ENCODE measurements at places on chromosomes 12 and 14.

DNA sequence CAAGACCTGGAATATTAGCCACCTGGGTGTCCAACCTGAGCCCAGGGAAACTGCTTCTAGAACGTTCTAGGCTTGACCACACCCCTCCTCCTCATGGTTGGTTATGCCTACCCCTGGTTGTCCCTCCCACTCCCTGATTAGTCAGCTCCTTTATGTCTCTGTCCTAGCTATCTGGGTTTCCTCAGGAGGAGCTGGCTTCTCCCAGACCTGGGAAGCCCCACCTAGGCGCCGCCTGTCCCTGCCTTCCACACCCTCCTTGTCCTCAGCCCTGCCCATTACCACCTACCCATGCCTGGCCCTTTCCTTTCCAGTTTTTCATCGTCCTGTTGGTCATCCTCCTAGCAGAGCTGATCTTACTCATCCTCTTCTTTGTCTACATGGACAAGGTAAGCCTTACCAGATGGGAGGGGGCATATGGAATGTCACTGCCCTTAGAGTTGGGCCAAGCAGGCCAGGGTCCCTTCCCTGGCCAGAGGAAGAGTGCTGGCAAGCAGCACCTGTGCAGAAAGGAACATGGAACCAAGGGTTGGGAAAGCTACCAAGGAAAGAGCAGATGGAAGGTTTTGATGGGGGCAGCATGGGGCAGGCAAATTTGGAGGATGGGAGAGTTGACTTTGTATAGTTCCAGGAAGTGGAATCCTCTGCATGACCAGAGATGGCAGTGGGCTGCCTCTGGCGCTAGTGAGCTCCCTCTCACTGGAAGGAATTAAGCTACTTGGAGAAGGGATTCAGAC, 201.7 kb downstream of the TSPAN9 start:
- no peak for DNase-seq

- no peak for DNase-seq
Observed at GRCh38 chr14:97267509-97267908, 470.3 kb downstream of the VRK1 start.

GRCh38 chr12:51970904-51971646, 19.6 kb downstream of the ACVR1B start:
- no peak for DNase-seq

DNA sequence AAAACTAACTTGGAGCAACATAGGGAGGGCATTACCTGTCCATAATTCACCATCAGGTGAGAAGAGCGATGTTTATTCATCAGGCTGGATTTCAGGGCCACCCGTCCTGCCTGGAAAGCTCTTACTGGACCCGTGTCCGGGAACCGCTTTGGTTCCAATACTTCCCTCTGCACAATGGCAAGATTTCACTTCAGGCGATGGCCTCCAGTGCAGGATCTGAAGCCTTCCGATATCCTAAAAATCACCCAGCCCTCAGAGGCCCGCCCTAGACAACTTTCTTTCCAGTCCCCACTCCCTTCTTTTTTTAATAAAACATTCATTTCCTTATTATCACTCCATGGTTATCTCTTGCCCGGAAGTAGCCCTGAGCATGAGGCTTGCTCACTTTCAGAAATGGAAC, 92.5 kb downstream of the BCL11B start:
- DNase-seq = no peak

- DNase-seq = no peak
Observed at GRCh38 chr12:132866251-132866828, 21.1 kb downstream of the CHFR start.

DNA sequence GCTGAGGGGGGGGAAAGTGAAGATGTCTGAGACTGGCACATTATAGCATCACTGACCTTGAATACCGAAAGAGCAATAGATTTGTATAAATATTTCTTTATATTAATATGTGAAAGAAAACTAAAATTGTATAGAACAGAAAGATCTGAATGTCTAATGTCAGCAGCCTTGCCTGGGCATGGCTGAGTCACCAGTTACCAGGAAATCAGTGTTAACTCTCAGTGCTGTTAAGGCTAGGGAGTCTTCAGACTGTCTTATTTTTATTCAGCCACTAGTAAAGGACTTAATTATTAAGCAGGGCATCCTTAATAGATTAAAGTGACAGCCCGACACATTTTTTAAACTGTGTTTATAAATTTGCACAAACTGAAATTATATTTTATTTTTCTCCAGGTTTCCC, 122.9 kb upstream of the AEBP2 start:
- no peak for DNase-seq

DNA sequence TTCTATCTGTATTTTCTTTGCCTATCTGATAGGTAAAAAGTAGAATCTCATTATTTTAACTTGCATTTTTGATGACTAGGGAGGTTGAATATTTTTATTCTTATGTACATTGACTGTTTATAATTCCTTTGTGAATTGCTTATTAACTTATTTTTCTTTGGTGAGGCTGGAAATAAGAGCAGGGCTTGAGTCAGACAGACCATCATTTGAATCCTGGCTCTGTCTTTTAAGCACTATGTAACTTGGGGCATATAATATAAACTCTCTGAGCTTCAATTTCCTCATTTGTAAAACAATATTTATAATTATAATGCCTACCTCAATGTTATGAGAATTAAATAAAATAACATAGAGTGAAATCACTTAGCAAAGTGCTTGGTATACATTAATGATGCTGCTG, 108.9 kb downstream of the MSRB3 start:
- no peak for DNase-seq

- no peak for DNase-seq
Observed at GRCh38 chr12:126397071-126397581, 1331.9 kb downstream of the AACS start.

DNA sequence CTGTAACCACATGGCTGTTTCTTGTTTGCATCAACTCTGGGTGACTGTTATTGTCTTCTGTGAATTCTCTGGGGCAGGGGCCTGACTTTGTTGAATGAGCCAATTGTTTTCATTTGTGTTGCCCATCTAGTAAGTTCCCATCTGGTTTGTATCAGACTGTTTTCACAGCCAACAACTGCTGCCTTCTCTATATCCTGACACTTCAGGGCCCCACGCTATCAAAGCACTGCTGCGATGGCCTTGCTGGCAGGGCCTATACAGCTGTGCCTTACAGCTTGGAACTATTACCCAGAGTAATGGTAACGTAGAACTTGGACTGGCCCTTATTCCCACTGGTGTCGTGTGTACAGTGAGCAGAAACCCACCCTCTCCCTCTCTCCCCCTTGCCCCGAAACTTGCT, 104.3 kb upstream of the DACT1 start:
- no peak for DNase-seq

- DNase-seq = no peak
Observed at GRCh38 chr14:52907949-52908348, 42.9 kb downstream of the FERMT2 start.

DNA sequence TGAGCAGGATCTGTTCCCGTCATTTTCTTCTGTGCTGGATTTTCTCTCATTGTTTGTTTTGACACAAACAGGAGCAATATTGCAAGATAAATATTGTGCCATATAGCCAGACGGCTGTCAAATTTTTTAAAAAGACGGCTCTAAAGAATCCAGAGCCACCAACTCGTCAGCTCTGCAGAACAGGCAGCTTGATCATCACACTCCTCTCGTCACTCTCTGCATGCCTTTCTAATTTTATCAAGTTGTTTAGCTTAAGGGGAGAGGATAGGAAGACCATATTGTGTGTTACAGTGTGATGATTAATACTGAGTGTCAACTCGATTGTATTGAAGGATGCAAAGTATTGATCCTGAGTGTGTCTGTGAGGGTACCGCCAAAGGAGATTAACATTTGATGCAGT, 562.8 kb downstream of the GALC start:
- no peak for DNase-seq

GRCh38 chr12:54225666-54226065, 36.9 kb upstream of the SMUG1 start:
- no peak for DNase-seq

- DNase-seq = no peak
Observed at GRCh38 chr14:88879022-88879421, 54.6 kb downstream of the TTC8 start.

- DNase-seq = no peak
Observed at GRCh38 chr14:72961579-72962335, 35.5 kb downstream of the DCAF4 start.

DNA sequence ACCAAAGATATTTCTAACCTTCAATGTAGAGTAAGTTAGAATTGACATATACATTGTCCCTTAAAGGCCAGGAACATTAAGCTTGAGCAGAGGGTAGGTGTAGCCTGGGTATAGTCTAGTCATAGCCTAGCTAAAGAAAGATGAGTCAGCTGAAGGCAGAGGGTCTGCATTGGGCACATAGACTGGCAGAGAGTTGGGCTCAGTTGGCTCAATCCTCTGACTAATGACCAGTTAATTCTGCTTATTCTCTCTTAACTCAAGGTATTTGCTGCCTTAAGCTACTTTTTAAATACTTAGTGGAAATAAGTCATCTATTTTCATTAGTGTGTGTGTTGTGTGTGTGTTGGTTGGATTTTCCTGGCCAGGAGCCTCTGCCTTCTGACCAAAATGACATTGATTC, 467.1 kb downstream of the RAD51B start:
- DNase-seq = no peak

DNA sequence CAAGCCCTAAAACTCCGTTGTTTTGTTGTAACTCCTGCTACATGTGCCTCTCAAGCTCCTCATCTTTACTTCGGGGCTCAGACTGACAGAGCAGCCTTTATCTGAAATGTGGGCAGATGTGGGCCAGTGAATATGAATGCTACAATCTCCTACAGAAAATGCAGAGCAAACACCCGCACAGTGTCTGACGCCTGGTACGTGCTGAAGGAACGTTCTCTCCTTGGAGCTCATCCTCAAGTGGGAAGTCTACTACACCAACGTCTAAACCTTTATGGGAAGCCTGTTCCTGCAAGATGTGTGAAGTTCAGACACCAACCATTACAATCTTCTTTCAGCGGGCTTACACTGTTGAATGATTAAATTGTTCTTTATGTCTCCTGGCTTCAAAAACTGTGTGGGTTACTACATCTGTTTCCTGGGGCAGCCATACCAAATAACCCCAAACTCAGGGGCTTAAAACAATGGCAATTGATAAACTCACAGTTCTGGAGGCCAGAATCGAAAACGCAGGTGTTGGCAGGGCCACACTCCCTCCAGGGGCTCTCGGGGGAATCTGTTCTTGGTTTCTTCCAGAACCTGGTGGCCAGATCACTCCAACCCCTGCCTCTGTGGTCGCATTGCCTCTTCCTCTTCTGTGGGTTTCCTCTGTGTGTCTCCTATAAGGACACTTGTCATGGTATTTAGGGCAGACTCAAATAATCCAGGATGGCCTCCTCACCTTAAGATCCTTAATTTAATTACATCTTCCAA, 179.7 kb upstream of the PLXNC1 start:
- no peak for DNase-seq

GRCh38 chr12:53345486-53346188, 9.5 kb upstream of the SP7 start:
- DNase-seq = no peak

DNA sequence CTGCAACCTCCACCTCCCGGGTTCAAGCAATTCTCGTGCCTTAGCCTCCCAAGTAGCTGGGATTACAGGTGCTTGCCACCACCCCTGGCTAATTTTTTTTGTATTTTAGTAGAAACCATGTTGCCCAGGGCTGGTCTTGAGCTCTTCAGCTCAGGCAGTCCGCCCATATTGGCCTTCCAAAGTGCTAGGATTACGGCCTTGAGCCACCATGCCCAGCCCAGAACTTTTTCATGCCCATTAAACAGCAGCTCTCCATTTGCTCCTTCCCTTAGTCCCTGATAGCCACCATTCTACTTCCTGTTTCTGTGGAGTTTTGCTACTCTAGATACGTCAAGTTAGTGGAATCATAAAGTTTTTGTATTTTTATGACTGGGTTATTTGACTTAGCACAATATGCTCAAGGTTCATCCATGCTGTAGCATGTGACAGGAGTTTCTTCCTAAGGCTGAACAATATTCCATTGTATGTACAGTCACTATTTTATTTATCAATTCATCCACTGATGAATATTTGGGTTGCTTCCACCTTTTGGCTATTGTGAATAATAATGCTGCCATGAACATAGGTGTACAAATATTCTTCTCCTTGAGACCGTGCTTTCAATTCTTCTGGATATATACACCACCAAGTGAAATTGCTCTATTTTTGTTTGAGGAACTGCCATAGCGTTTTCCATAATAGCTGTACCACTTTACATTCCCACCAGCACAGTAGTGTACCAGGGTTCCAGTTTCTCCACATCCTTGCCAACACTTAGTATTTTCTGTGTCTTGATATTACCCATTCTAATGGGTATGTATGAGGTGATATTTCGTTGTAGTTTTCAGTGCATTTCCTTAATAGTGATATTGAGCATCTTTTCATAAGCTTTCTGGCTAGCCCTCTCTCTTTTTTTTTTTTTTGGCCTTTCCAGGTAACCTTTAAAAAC, 15.0 kb downstream of the ATF1 start:
- DNase-seq = no peak

- no peak for DNase-seq
Observed at GRCh38 chr12:125187148-125187745, 122.0 kb downstream of the AACS start.

DNA sequence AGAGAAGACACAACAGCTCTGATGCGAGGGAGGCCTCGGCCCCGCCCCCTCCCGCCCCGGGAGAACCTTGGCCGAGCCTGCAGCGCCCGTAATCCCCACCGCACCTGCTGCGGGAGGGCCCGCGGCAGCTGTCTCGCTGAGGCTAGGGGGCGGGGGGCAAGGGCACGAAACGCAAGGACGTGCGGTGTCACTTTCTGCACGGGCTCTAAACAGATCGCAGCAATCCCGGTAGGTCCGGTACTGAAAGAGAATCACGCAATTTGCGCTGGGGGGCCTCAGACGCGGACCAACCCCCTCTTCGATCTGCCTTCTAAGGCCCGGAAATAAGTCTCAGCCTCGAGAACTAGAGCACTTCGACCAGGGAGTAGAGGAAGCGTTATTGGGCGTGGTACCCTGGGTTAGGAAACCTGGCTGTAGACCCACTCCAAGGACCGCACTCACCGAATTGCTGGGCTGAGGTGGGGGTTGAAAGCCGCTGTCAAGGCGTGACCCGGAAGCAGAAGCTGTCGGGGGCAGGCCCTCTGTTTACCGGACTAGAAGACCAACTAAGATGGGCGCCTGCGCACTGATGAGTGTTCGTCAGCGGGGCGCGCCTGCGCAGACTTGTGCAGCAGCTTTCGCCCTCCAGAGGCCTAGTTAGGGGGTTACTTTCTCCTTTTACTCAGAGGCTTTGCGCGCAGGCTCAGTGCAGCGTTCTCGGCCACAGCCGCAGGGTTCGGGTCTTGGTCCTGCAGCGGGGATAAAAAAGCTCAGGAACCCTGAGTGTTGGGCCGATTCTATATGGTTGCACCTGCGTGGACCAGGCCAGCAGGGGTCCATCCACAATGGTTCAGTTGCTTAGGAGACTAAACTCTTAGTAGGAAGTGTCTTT, at the start of gene ASB8:
ASB8 (minus strand) TSS at position 498 of the 871 bp plus-strand sequence. CDS start 4,019 bp downstream, outside the sequence.
- peak; percentile 96 for DNase-seq

GRCh38 chr14:53060046-53060445, 93.1 kb downstream of the DDHD1 start:
- no peak for DNase-seq

DNA sequence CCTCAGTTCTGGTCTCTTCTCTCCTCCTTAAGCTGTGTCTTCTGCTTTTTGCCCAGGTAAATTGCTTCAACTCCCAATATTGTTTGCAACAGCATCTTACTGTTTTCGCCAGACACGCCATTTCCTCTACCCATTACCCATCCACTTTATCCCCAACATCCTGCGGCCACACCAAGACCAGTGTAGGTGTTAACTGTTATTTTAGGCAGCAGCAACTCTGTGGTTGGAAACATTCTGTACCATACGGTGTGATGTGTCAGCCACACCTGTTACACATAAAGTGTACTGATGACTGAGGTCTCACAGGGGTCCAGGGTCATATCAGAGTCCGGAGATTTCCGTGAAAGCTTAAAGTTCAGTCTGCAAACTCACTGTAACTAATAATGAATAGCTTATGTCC, 21.8 kb upstream of the KLRD1 start:
- no peak for DNase-seq

GRCh38 chr12:81170072-81170471, 92.2 kb downstream of the ACSS3 start:
- no peak for DNase-seq
